ENCODE measurements at places on chromosomes 16 and 17.

DNA sequence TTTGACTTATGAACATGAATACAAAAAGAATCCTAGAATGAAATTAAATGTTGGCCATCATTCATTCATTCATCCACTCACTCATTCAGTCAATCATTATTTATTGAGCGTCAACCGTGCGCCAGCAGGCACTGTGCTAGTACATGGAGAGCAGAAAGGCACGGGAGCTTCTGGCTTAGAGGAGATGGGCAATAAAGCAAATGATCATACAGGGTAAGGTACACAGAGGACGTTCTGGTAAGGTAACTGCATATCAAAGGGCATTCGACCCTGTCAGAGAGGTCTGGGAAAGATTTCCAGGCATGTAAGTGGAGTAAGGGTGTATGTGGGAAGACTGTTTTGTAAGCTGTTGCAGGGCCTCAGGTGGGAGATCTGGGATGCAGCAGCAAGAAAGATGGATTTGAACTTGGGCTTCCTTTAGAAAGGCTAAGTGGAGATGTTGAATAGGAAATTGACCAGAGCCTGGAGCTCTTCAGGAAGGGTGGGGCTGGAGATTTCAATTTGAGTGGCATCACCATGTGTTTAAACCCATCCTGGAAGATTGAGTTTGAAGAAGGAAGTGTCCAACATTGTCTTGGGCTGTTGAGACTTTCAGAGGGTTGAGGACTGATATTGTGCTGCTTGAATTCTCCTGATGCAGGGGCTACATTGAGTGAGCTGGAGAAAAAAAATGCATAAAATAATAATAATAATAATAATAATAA lies 2.8 kb upstream of the MSI2 start:
- no peak for DNase-seq

DNA sequence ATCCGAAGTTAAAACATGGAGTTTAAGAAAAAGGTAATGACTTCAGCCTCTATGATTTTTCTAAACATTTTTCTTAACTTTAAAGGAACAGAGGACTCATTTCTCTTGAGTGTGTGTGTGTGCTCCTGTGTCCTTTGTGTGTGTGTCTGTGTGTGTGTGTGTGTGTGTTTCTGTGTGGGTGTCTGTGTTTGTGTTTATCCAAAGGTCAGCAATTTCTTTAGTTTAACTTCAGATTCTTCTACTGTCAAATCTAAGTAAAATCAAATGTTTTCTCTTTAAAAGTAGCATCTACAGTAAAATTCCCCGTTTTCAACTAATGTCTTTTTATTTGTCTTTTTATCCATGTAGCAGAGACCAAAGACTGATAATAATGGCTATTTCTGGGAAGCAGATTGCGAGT lies 31.8 kb downstream of the HSBP1 start:
- DNase-seq, result no peak

DNA sequence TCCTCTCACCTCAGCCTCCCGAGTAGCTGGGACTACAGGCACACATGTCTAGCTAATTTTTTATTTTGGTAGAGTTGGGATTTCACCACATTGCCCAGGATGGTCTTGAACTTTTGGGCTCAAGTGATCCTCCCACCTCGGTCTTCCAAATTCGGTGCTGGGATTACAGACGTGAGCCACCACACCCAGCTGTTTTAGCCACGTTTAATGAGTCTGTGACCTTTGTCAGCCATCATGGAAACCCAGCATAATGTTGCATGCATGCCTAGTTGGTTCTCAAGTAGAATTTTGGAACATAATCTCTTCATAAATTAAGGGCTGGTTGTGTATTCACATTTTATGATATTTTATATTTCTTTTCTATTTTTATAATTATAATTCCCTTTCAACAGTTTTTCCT lies 42.0 kb downstream of the GOSR1 start:
- no peak for DNase-seq

DNA sequence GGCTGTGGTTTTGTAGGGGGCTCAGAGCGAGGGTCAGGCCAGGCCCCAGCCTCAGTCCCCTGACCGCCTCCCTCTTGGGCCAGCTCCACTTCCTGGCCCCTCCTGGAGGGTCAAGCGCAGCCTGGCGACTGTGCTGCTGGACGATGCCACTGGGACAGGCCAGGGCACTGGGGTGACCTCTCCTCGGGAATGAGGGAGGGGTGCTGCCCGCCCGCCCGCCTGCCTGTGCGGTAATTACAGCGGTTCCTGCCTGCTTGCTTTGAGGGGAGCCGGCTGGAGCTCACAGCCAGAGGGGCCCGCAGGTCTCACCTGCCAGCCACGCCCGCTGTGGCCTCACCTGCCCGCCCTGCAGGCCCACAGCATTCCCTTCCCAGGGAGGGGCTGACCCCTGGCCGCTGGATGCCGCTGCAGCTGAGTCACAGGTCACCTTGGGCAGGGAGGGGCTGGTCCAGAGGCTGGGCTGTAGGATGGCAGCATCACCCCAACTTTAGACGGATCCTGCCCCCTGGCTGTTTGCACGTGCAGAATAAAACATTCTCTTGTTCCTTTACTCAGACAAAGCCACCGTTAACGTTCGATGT lies 76.7 kb upstream of the CBX4 start:
- no peak for DNase-seq

DNA sequence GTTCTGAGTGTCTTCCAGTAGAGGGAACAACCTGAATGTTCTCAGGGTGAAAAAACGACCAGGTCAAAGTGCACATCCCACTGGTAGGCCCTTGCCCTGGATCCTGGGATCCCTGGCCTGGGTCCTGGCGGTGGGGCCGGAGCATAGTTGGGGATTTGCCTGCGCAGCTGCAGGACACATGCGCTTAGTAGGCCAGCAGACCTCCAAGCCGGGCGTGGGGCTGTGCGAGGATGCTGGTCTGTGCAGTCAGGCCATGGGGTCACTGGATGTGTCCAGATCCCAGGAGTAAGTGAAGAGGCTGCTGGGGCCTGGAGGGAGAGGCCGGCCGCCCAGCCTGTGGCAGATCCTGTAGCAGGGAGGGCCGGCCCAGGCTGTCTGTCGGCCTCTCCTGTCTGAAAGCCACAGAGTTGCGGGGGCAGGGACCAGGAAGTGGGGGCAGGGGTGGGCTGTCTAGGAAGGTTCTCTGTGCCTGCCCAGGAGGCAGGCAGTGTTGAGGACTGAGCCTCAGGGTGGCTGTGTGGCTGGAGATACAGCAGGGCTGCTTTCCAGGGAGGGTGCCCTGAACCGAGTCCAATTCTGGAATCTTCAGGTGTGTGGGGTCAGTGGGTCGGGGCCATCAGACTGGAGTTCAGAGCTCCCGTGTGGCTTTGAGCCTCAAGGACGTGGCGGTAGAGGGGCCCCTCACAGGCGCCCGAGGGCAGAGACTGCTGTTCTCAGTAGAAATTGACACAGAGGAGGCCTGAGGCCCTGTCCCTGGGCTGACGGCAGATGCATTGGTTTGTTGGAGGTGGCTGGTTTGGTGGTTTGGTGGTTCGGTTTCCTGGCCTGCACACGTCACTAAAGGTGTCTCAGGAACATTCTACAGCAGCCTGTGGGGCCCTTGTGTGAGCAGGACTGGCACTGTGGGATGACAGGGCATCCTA lies 17.2 kb upstream of the NUDT16L1 start:
- DNase-seq, result no peak

DNA sequence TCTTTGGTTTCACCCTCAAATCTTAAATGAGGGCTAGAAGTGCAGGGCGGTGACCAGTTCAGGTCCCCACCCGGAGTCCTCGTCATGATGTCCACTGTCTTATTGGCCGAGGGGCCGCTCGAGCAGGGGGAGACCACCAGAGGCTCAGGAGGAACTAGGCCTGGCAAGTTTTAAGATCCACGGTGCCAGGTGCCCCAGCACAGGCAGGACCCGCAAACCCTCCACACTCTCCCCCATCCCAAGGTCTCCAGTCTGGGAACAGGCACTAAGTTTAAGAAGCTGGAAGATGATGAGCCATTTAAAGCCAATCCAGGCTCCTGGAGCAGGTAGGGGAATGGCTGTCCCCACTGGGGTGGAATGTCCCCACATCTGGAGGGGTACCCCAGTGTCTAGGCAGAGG lies 4.1 kb downstream of the DLX3 start:
- DNase-seq, result no peak

DNA sequence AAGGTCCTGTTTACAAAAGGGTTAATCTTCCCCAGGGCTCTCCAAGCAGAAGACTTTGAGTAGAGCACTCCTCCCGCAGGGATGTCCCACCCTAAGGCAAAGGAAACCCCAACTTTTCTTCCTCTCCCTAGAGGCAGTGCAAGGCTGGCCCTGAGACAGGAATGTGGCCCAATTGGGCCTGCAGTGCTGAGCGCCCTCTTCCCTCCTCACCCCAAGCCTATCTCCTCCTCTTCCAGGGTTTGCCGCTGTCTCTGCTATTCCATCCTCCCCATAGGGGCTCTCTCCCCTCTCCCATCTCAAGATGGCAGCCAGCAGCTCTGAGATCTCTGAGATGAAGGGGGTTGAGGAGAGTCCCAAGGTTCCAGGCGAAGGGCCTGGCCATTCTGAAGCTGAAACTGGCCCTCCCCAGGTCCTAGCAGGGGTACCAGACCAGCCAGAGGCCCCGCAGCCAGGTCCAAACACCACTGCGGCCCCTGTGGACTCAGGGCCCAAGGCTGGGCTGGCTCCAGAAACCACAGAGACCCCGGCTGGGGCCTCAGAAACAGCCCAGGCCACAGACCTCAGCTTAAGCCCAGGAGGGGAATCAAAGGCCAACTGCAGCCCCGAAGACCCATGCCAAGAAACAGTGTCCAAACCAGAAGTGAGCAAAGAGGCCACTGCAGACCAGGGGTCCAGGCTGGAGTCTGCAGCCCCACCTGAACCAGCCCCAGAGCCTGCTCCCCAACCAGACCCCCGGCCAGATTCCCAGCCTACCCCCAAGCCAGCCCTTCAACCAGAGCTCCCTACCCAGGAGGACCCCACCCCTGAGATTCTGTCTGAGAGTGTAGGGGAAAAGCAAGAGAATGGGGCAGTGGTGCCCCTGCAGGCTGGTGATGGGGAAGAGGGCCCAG lies 1.0 kb downstream of the PRRT2 start:
- no peak for DNase-seq

DNA sequence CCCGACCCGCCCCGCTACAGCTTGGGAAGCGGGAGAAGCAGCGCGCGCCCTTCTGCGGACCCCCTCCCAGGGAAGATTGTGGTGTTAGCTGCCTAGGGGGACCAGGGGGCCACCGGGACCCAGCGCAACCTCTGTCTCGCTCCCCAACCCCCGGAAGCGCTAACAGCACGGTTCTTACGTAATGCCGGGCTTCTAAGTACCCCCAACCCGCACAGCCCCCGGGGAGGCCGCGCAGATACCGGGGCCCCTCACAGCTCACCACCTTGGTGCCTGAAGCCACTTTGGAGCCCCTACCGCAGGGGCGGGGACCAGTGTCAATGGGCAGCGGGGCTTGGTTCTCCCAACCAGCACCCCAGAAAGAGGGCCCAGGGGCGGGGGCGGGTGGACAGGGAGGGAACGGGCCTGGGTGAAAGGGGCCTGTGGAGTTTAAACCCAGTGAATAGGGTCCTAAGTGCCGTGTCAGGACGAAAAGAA lies 348 bp downstream of the MPP2 start:
- no peak for DNase-seq

DNA sequence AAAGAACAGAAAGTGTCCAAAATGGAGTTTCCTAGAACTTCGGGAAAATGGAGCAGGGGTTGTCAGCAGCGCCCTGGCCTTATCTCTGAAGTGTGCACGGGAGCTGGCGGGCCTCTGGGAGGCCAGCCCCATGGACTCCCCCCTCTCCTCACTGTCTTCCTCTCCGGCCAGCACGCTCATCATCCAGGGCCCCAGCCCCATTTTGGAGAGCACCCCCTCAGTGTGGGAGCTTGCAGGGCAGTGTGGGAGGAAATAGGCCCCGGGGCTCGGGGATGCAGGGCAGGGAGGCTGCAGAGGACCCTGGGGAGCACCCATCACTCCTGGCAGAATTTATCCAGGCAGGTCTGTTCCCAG lies 4.9 kb upstream of the PABPN1L start:
- DNase-seq, result no peak

GRCh38 chr16:50401355-50401754 lies 32.6 kb upstream of the BRD7 start:
- DNase-seq, result no peak

DNA sequence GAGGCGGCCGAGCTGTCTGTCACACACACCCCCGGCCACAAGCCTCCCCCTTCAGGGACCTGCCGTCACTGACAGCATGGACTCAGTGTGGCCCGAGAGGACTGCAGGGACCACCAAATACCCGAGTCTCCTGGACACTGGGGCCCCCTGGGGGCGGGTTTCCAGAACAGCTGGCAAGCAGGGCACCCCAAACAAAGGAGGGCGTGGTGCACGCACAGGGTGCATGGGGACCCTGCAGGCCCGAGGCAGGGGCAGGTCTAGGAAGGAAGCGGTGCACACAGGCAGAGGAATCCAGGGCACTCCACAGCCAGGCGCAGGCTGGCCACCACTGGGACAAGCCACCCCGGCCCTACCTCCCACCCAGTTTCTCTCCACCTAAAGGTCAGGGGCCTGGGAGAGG lies 28.7 kb upstream of the ENPP7 start:
- DNase-seq, result no peak

DNA sequence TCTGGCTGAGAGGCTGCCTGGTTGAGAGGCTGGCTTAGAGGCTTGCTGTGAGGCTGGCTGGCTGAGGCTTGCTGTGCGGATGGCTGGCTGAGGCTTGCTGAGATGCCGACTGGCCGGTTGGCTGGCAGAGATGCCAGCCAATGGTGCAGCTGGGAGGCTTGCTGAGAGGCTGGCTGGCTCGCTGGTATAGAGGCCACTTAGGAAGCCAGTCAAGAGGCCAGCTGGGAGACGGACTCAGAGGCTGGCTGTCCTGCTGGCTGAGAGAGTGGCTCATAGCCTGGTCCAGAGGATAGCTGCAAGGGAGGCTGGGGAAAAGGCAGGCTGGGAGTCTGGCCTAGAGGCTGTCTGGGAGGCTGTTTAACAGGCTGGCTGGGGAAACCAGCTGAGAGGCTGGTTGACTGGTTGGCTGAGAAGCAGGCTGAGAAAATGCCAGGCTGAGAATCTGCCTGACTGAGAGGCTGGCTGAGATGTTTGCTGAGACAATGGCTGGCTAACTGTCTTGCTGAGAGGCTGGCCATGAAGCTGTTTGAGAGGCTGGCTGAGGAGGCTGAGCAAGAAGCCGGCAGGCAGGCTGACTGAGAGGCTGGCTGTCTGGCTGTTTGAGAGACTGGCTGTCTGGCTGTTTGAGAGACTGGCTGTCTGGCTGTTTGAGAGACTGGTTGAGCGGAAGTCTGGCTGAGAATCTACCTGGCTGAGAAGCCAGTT lies 37.5 kb upstream of the ACSM2B start:
- DNase-seq, result peak; percentile 19

DNA sequence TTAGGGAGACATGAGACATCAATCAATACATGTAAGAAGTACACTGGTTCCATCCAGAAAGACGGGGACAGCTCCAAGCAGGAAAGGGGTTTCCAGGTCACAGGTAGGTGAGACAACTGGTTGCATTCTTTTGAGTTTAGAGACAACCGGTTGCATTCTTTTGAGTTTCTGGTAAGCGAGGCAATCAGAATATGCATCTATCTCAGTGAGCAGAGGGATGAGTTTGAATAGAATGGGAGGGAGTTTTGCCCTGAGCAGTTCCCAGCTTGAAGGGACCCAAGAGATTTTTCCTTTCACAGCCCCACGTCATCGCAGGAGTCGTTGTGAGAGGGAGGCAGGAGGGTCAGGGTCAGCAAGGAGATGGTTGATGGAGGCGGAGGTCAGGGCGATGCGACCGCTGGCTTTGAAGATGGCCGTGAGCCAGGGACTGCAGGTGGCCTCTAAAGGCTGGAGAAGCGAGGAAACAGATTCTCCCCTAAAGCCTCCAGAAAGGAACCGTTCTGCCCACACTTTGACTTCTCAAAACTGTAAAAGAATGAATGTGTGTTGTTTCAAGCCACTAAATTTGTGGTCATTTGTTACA lies 36.5 kb downstream of the IRF8 start:
- DNase-seq, result no peak
